SK-MEL-5 (cell line): ENCODE measurements at places on chromosomes 1 and 21. TPM values are rescaled to one million over a fixed set of nuclear protein-coding genes. Genes with fewer than 3 reads are reported as not detected.

DISP1 gene
- 2.1 and 2.4 TPM in 2 replicates for total RNA-seq

SZRD1 gene
- 79.2 and 89.6 TPM in 2 replicates for total RNA-seq

SOAT1 gene
- total RNA-seq: 37.1 and 42.9 TPM in 2 replicates

A3GALT2 gene
- total RNA-seq: not detected in 2 replicates

SPOCD1 gene
- 1.4 and 1.5 TPM in 2 replicates for total RNA-seq

OR2T35 gene
- not detected in 2 replicates for total RNA-seq

PLA2G5 gene
- not detected in 2 replicates for total RNA-seq

KRTAP19-4 gene
- not detected in 2 replicates for total RNA-seq

RGS5 gene
- total RNA-seq: 1.3 and 1.7 TPM in 2 replicates

ZFP69B gene
- 3.3 and 3.4 TPM in 2 replicates for total RNA-seq

DPYD gene
- total RNA-seq: 0.40 TPM in 1 of 2 replicates, not detected in the other

FAM72D gene
- total RNA-seq: 5.8 TPM in 2 replicates

PRR9 gene
- total RNA-seq: not detected in 2 replicates

SLFNL1 gene
- 0.05 and 0.16 TPM in 2 replicates for total RNA-seq

AKNAD1 gene
- 0.13 TPM in 1 of 2 replicates, not detected in the other for total RNA-seq

TSNAX gene
- 90.8 and 97.2 TPM in 2 replicates for total RNA-seq

CD5L gene
- total RNA-seq: 0.61 and 1.3 TPM in 2 replicates

ACTL8 gene
- 0.40 and 1.1 TPM in 2 replicates for total RNA-seq

ESRRG gene
- total RNA-seq: 0.90 and 1.0 TPM in 2 replicates

CFHR2 gene
- total RNA-seq: not detected in 2 replicates

OR2T29 gene
- not detected in 2 replicates for total RNA-seq

C1orf115 gene
- total RNA-seq: 10.3 and 11.8 TPM in 2 replicates

AGT gene
- total RNA-seq: not detected in 2 replicates

CRB1 gene
- total RNA-seq: 0.16 and 0.40 TPM in 2 replicates

C1orf141 gene
- not detected in 2 replicates for total RNA-seq

VWA5B1 gene
- total RNA-seq: not detected in 2 replicates

CADM3 gene
- 1.5 and 1.7 TPM in 2 replicates for total RNA-seq

ANKRD45 gene
- total RNA-seq: 0.11 TPM in 1 of 2 replicates, not detected in the other

VAMP4 gene
- total RNA-seq: 5.5 and 6.8 TPM in 2 replicates

HSD3B2 gene
- total RNA-seq: 0.32 and 1.1 TPM in 2 replicates

DOCK7 gene
- 87.2 and 109 TPM in 2 replicates for total RNA-seq

PPT1 gene
- 110 and 126 TPM in 2 replicates for total RNA-seq

ANGPTL3 gene
- total RNA-seq: 0.11 TPM in 1 of 2 replicates, not detected in the other

KRTAP13-4 gene
- not detected in 2 replicates for total RNA-seq

PPIAL4G gene
- not detected in 2 replicates for total RNA-seq

GCSAML gene
- total RNA-seq: 0.32 and 0.43 TPM in 2 replicates

H6PD gene
- total RNA-seq: 9.8 and 10.4 TPM in 2 replicates

S100A16 gene
- 36.5 and 37.8 TPM in 2 replicates for total RNA-seq

CCDC17 gene
- total RNA-seq: 0.48 and 0.67 TPM in 2 replicates

ARMH1 gene
- 0.24 TPM in 1 of 2 replicates, not detected in the other for total RNA-seq

WDR4 gene
- total RNA-seq: 11.3 and 13.2 TPM in 2 replicates

PTPRU gene
- total RNA-seq: 3.3 and 4.0 TPM in 2 replicates
